ENCODE measurements at places on chromosomes 11 and 22. TPM values are rescaled to one million over a fixed set of nuclear protein-coding genes. Genes with fewer than 3 reads are reported as not detected.

Gene SHANK3
- total RNA-seq: 0.59 TPM

Gene IL18BP
- total RNA-seq: 4.5 TPM

Gene NAALAD2
- total RNA-seq: 2.4 TPM

Gene CARNS1
- 0.30 TPM for total RNA-seq

Gene GUCD1
- total RNA-seq: 138 TPM

Gene SLC5A4
- not detected for total RNA-seq

Gene P4HA3
- 116 TPM for total RNA-seq

Gene LDHA
- total RNA-seq: 1,219 TPM

Gene ENTHD1
- not detected for total RNA-seq

Gene MYO7A
- 0.18 TPM for total RNA-seq

Gene KCTD14
- 0.42 TPM for total RNA-seq

All from smooth muscle cell of the umbilical artery (primary cell).